ENCODE measurements at places on chromosomes 5 and 9. TPM values are rescaled to one million over a fixed set of nuclear protein-coding genes. Genes with fewer than 3 reads are reported as not detected.

DNA sequence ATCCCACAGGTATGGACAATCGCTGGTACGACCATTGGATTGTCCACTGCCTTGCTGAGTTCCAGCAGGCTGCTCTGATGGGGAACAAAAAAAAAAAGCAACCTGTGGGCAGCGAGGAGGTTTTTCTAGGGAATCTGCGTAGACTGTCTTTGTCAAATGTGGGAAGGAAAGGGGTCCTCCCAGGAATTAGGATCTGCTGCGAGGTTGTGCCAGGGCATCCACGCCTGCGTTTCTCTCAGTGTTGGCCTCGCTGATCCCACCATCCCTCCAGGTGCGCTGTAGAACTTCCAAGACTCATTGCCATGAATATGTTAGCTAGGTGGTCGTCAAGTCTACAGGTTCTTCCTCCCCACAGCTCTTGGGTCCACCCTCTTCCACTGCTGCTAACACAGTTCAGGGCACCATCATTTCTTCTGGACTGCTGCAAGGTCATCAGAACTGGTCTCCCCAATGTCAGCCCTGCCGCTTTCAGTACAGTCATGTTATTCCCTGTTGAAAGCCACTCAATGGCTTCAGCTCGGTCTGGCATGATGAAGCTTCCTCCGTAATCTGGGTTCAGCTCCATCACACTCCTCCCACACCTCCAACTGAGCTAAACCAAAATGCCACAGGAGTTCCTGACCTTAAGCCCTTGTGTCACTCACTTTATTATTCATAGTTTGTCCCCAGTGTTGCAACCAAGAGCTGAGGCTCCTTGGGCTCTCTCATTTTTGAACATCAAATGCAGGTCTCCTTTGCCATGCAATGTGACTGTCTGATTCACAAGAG is 79.5 kb upstream of the DMRT1 start:
- no peaks in the 10 kb centered on the region for H3K36me3 ChIP-seq
- H3K27me3 ChIP-seq = no peaks in the 10 kb centered on the region
- H3K27ac ChIP-seq = peak overlapping the region; percentile 98
- DNase-seq = no peak

The MYOT gene
- total RNA-seq = 0.39 TPM

DNA sequence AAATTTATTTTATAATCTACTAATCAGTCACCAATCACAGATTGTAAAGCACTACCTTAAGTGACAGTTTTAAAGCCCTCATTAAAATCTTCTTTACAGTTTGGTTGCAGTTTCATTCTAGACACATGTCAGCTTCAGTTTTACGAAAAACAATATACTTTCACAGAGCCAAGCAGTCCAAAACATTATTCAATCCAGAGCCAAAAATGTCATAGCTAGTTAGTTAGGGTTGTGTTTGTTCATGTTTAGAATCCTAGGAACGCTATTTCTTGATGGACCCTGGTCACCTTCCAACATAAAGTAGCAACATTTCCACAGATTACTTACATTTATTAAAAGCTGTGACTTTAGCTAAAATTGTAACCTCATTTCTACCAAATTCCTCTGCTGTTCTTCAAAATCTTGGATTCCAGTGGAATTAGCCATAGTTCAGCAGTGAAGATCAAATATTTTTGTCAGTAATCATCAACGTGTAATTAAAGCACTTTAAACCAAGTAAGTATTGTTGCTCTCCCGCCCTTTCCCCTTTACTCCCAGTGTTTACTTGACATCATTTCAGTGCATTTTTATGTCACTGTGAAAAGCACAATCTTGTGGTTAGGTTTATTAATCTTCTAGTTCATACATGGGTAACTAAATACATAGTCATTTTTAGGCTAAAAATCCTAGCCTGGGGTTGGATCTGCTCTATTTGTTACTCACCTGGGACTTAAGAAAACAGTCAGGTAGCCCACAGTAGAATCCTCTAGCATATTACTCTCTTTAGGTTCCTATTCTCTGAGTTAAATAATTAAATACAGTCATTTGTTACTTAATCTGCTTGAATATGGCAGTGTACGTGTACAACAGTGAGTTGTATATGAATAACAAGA is 74.3 kb downstream of the NIPBL start:
- H3K27ac ChIP-seq = no peak overlapping the region
- no peak for DNase-seq
- H3K4me3 ChIP-seq = no peak overlapping the region
- H3K27me3 ChIP-seq = no peaks in the 10 kb centered on the region
- H3K36me3 ChIP-seq = no peaks in the 10 kb centered on the region

The CDH9 gene
- not detected for total RNA-seq

GRCh38 chr5:178077751-178078150 is 35.6 kb upstream of the N4BP3 start:
- no peak overlapping the region for H3K27ac ChIP-seq
- no peak for DNase-seq
- H3K27me3 ChIP-seq = no peaks in the 10 kb centered on the region
- H3K4me1 ChIP-seq = no peaks in the 10 kb centered on the region
- H3K4me3 ChIP-seq = no peak overlapping the region
